ENCODE measurements at places on chromosomes 2 and 18. TPM values are rescaled to one million over a fixed set of nuclear protein-coding genes. Genes with fewer than 3 reads are reported as not detected.

Gene EML4
- 42.2 TPM for total RNA-seq

Gene PLEKHH2
- 7.6 TPM for total RNA-seq

Gene CXCR4
- total RNA-seq: 46.8 TPM

Gene RIF1
- 75.4 TPM for total RNA-seq

Gene FAM161A
- 26.5 TPM for total RNA-seq

Gene CEP76
- 12.7 TPM for total RNA-seq

Measured in diencephalon (tissue), 1 donor.